ENCODE measurements at places on chromosomes 7 and 10. TPM values are rescaled to one million over a fixed set of nuclear protein-coding genes. Genes with fewer than 3 reads are reported as not detected.

The POLR3A gene
- total RNA-seq: 17.0 TPM

The INSIG1 gene
- total RNA-seq: 76.0 TPM

The TMEM139 gene
- 0.34 TPM for total RNA-seq

The ENKUR gene
- total RNA-seq: not detected

The TAS2R41 gene
- not detected for total RNA-seq

The OR2A25 gene
- not detected for total RNA-seq

The ACTR3C gene
- 10.1 TPM for total RNA-seq

The CALHM1 gene
- total RNA-seq: 0.40 TPM

The ICA1 gene
- total RNA-seq: not detected

The TBXAS1 gene
- 3.8 TPM for total RNA-seq

The VSTM4 gene
- not detected for total RNA-seq

The TAS2R38 gene
- total RNA-seq: not detected

The HGF gene
- not detected for total RNA-seq

The CALCR gene
- not detected for total RNA-seq

The MBL2 gene
- not detected for total RNA-seq

The HOXA11 gene
- not detected for total RNA-seq

The OPN4 gene
- total RNA-seq: not detected

The GTF2IRD1 gene
- 1.6 TPM for total RNA-seq

The MAT1A gene
- total RNA-seq: not detected

The RSPH10B2 gene
- total RNA-seq: 0.37 TPM

The TLX1 gene
- total RNA-seq: not detected

The LIPM gene
- total RNA-seq: not detected

The OR2A1 gene
- total RNA-seq: not detected

The PODXL gene
- 0.93 TPM for total RNA-seq

The ZNF273 gene
- total RNA-seq: 12.3 TPM

The ARHGAP22 gene
- total RNA-seq: 0.82 TPM

The SFRP5 gene
- total RNA-seq: not detected

The AMPH gene
- total RNA-seq: not detected

The SORCS1 gene
- not detected for total RNA-seq

The UCN3 gene
- not detected for total RNA-seq

The NUTM2D gene
- total RNA-seq: 1.9 TPM

The COPG2 gene
- 15.3 TPM for total RNA-seq

The CLRN3 gene
- total RNA-seq: not detected

The HYAL4 gene
- total RNA-seq: not detected

The CDHR1 gene
- total RNA-seq: 2.8 TPM

The UCMA gene
- not detected for total RNA-seq

The VPS37D gene
- total RNA-seq: 0.24 TPM

The AKR1C2 gene
- not detected for total RNA-seq

The TMEM225B gene
- total RNA-seq: 1.5 TPM

The LRRC72 gene
- total RNA-seq: not detected

The GSTO2 gene
- total RNA-seq: 0.91 TPM

The MMD2 gene
- not detected for total RNA-seq

The DYDC2 gene
- not detected for total RNA-seq

The ITPRID1 gene
- total RNA-seq: not detected

The GIMAP8 gene
- total RNA-seq: 0.22 TPM

The GNGT1 gene
- total RNA-seq: not detected

Data from activated B cell treated with CpG ODN at 0.5 μM for 24 hours (primary cell).